ENCODE measurements at places on chromosomes 2 and 18. TPM values are rescaled to one million over a fixed set of nuclear protein-coding genes. Genes with fewer than 3 reads are reported as not detected.

DNA sequence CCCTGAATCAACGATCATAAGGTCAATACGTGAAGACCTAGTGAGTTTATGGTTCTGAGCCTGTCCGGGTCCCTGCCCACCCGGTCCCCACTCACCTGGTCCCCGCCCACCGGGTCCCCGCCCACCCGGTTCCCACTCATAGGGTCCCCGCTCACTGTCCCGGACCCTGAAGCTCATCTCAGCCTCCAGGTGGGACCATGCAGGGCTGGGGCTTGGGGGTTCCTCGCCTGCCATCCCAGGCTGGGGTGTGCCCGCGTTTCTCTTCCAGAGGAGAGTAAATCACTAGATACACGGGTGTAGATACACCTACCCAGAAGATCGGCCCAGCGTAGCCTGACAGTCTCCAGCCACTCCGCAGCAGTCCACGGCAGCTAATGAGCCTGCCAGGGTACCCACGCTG is 131.5 kb downstream of the MBP start:
- no peak overlapping the region for H3K4me3 ChIP-seq
- no peaks in the 10 kb centered on the region for H3K36me3 ChIP-seq

DNA sequence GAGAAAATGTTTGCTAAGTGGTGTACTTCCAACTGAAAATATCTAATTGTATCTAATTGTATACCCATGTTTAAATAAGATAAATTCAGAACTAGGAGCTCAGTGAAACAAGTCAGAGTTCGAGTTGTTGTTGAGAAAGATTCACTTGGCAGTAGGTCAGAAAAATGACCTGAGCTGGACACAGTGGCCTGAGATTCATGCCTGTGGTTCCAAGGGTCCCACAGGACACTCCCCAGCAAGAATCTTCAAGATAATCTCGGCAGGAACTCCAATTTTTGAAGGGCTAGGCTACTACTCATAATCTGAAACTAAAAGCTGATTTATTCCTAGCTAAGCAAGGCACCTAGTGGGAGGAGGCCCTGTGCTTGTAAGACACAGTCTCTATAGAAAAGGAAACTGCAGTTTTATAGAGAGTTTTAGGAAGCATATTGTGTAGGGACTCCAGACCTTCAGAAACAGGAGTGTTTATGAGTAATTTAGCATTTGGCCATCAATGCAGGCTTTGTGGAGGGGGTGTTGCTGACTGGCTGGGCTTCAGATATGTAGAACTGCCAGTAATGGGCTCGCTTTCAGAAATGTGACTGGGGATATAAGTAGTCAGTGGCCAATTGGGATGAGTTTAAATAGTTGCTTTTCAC is 43.2 kb downstream of the SP140 start:
- no peak overlapping the region for H3K4me3 ChIP-seq
- no peaks in the 10 kb centered on the region for H3K27me3 ChIP-seq
- no peaks in the 10 kb centered on the region for H3K36me3 ChIP-seq
- H3K4me1 ChIP-seq = no peaks in the 10 kb centered on the region
- no peak for DNase-seq

The TPO gene
- total RNA-seq = 4.5 TPM

GRCh38 chr2:7816233-7816632 is 865.6 kb upstream of the ID2 start:
- H3K27ac ChIP-seq = no peak overlapping the region
- H3K4me1 ChIP-seq = no peaks in the 10 kb centered on the region
- DNase-seq = no peak
- H3K36me3 ChIP-seq = no peaks in the 10 kb centered on the region

The ARHGEF33 gene
- not detected for total RNA-seq

GRCh38 chr2:96345868-96346462 is 10.4 kb downstream of the NCAPH start:
- DNase-seq = no peak
- no peak overlapping the region for H3K4me3 ChIP-seq
- H3K36me3 ChIP-seq = no peaks in the 10 kb centered on the region
- no peak overlapping the region for H3K27ac ChIP-seq

The SCN9A gene
- 35.8 TPM for total RNA-seq

- peaks cover 36% of the 10 kb centered on the region for H3K4me1 ChIP-seq
- DNase-seq = peak; percentile 34
- no peak overlapping the region for H3K27ac ChIP-seq
- H3K4me3 ChIP-seq = no peak overlapping the region
Measured at GRCh38 chr2:25301453-25302352, 40.0 kb downstream of the DNMT3A start.

DNA sequence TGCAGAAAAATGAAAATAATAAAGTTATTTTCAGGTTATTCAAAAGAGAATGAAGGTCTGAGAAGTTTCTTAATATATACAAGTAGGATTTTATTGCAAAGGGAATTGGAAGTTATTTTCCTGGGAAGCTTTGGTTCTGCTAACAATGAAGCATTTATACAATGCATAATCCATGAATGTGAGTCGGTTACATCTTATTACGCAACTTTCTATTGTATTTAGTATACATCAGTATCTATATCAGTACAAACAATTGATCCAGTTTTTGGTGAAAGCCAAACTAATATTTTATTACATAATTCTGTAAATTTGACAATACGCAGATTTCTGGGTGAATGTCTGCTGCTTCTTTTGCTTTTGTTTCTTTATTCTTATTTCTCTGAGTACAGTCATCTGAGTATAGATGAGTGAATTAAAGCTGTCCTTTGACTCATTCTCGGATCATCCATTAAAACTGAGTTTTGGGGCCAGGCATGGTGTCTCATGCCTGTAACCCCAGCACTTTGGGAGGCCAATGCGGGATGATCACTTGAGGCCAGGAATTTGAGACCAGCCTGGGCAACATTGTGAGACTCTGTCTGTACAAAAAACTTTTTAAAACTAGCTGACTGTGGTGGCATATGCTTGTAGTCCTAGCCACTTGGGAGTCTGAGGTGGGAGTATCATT is 108.5 kb downstream of the SOCS6 start:
- H3K4me3 ChIP-seq = no peak overlapping the region
- DNase-seq = no peak
- H3K27me3 ChIP-seq = no peaks in the 10 kb centered on the region

The IL37 gene
- not detected for total RNA-seq

DNA sequence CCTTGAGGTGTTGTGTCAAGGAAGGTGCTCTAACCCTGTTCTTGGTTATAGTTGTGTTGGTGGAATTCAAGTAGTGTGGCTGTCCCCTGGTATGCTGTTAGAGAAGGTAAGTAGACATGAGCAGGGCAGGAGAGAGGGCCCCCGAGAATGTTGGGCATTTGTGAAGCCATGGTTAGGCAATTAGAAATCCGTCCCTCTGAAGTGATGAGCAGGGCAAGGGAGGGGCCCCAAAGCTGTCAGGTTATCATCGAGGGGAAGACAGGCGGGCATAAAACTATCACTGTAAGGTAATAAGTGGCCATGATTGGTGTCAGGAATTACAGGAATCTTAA is 5.2 kb downstream of the XRCC5 start:
- peaks cover 31% of the 10 kb centered on the region for H3K4me1 ChIP-seq
- H3K4me3 ChIP-seq = no peak overlapping the region
- H3K36me3 ChIP-seq = no peaks in the 10 kb centered on the region
- no peaks in the 10 kb centered on the region for H3K27me3 ChIP-seq
- H3K27ac ChIP-seq = peak overlapping the region; percentile 70

- no peak for DNase-seq
- no peaks in the 10 kb centered on the region for H3K27me3 ChIP-seq
- H3K36me3 ChIP-seq = no peaks in the 10 kb centered on the region
- no peak overlapping the region for H3K4me3 ChIP-seq
- no peaks in the 10 kb centered on the region for H3K4me1 ChIP-seq
- no peak overlapping the region for H3K27ac ChIP-seq
Measured at GRCh38 chr18:57023275-57023882, 123.5 kb upstream of the BOD1L2 start.

DNA sequence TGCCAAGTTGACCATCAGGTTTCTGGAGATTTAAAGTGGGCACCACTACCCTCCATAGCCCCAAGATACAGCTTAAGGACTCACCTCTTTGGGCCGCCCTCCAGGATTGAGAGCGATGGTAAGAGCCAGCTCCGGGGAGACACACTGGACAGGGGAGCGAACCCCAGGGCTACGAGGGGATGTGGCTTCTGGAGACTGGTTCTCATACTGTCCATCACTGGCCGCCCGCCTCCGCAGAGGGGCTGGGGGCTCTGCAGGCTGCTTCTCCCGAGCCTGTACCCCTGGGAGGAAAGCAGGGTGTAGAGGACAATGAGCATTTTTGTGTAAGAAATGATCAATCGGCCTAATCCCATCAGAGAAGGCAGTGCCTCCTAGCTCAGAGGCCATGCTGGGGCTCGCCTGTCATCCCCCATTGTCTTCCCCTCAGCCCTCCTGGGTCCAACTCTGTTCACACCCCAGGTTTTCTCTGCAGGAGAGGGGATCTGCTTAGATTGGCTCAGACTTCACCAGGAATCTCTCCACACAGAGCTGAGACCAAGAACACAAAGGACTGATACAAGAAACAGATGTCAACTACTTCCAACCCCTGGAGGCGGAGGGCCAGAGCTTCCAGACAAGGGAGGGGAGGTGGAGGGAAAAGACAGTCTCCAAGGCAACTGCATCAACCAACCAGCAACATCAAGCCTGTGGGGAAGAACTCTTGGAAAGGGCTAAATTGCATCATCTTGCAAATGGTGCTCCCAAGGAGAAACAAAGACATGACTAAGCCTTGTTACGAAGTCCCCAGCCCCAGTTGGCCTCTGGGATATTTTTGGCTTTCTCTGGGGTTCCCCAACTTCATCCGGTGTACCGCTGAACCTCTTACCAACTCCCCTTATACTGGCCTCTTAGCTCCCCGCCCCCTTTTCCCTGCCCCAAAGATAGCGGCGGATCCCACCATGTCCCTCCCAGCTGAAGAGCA is 166.6 kb downstream of the TNS1 start:
- no peaks in the 10 kb centered on the region for H3K27me3 ChIP-seq
- no peak overlapping the region for H3K4me3 ChIP-seq
- no peaks in the 10 kb centered on the region for H3K36me3 ChIP-seq
- peaks cover 24% of the 10 kb centered on the region for H3K4me1 ChIP-seq
- peak; percentile 50 for DNase-seq

DNA sequence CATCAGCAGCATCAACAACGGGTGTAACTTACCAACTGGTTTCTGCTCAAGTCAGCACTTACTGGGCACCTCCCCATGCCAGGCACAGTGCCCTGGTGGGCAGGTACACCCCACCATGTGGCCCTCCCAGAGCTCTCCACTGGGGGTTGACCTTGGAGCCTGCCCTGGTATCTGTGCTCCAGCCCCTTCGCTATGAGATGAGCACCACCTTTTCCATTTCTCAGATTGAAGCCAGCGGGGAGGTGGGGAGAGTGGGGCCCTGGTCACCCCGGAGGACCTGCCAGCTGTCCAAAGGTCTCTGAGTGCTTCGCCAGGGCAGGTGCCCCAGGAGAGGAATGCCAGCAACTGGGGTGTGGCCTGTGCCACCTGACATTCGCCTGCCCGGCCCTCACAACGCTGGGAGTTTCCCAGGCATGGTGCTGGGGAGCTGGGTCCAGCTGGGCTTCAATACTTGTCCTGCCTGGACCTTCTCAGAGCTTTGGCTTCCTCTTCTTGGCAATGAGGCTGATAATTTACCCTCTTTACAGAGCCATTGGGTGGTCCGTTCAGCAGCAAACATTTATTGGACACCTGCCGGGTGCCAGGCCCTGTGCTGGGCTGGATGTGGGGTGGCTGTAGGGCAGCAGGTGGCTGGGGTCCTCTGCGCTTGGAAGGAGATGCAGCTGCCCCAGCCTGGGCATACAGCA is 5.9 kb upstream of the ZAP70 start:
- DNase-seq = peak; percentile 62
- H3K27me3 ChIP-seq = no peaks in the 10 kb centered on the region
- H3K36me3 ChIP-seq = no peaks in the 10 kb centered on the region
- no peak overlapping the region for H3K27ac ChIP-seq
- H3K4me3 ChIP-seq = no peak overlapping the region

- H3K4me3 ChIP-seq = no peak overlapping the region
- no peak overlapping the region for H3K27ac ChIP-seq
- no peak for DNase-seq
Measured at GRCh38 chr2:36659872-36660312, 36.6 kb upstream of the VIT start.

GRCh38 chr2:71551631-71551915 is 98.2 kb downstream of the DYSF start:
- peaks cover 3% of the 10 kb centered on the region for H3K27me3 ChIP-seq
- H3K4me1 ChIP-seq = no peaks in the 10 kb centered on the region
- no peak for DNase-seq
- no peak overlapping the region for H3K4me3 ChIP-seq
- no peaks in the 10 kb centered on the region for H3K36me3 ChIP-seq
- H3K27ac ChIP-seq = no peak overlapping the region

The FSIP2 gene
- total RNA-seq = 47.3 TPM

The SFT2D3 gene
- total RNA-seq = 6.8 TPM

- no peak overlapping the region for H3K27ac ChIP-seq
- H3K4me3 ChIP-seq = no peak overlapping the region
- DNase-seq = no peak
- H3K27me3 ChIP-seq = no peaks in the 10 kb centered on the region
- no peaks in the 10 kb centered on the region for H3K36me3 ChIP-seq
Measured at GRCh38 chr2:219563271-219563928, 7.9 kb downstream of the OBSL1 start.

Measured in transverse colon (tissue), 4 donors.